Stimulated activated CD4-positive, alpha-beta T cell treated with anti-CD3 and anti-CD28 coated beads, Interleukin-4, amount 100 ng/mL, for 24 hours (primary cell): ENCODE measurements at places on chromosomes 13 and 19.

DNA sequence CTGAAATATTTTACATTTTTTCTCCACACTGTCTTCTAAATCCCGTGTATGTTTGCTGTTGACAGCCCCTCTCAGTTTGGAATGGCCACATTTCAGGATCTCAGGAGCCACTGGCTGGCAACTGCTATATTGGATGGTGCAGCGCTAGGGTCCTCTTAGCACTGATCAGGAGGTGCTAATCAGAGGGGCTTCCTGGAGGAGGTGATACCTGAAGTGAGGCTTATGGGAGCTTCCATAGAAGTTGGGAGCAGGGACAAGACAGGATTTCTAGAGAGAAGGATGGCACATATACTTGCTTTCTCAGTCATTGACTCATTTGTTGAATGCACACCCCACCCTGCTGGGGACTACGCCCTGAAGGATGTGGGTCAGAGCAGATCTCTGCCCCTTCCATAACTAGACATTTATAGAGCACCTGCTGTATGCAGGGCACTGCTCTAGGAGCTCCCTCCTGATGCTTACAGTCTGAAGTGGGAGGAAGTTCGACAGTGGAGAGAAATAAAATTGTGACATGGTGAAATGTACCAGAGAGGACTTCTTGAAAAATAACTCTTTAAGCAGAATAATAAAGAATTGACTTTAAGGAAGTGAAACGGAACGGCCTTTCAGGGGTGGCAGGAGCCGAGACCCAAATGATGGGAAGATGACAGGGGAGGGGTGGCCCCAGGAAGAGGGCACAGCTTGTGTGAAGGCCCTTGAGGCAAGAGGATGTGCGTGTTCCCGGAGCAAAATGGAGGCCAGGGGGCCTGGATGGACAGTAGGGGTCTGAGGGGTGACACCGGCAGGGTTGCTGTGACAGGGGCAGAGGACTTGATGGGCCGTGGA is 13.1 kb downstream of the AP2A1 start:
- no peak for DNase-seq

GRCh38 chr19:15680478-15681322 is 7.8 kb downstream of the CYP4F12 start:
- no peak for DNase-seq

DNA sequence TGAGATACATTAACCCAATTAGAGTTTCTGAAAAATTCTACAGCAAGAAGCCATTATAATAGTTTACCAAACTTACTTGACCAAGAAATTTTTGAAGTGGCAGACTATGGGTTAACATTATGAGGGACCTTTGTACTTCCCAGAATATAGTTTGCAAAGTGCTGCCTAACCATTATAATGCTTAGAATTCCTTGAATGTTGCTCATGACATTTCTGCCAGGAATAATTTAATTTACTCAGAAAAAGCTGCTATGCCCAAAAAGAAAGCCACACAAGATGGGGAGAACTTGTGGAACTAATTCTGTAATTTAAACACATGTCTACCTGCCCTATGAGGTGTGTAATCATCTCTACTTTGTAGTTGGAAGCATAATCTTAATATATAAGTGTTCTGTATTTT is 58.1 kb upstream of the MYCBP2 start:
- no peak for DNase-seq

DNA sequence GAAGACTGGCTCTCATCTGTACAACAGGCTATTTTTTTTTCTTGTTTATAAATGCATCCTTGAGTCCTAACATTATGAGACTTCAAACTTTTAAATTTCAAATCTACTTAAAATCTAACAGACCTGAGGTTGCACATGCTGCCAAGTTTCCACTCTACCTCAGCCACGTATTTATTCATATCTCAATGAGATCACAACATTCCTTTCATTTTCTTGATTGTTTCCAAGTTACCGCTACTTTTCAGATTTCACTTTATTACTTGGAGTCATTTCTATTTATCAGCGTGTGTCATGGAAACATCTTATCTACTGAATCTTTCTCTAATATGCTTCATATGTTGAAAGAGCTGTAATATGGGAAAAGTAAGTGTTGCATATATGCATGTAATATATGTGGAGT is 1257.5 kb upstream of the ATXN8OS start:
- DNase-seq, result no peak

DNA sequence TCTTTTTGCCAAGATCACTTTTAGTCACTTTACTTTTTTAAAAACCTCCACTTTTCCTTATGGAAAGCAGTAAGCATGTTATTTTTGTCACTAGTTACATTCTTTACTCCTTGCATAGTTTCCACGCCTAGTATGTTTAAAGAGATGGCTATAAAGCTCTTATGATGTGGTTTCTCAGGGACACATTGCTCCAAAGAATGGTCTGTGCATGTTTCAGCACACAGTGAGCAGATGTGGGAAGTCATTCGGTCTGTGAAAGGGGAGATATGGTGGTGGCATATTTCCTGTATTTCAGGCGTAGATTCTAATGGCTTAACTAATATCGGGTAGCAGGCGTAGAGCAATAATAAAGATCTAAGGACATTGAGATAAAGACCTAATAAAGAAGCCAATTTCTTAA is 180.7 kb downstream of the SLITRK6 start:
- DNase-seq, result no peak

DNA sequence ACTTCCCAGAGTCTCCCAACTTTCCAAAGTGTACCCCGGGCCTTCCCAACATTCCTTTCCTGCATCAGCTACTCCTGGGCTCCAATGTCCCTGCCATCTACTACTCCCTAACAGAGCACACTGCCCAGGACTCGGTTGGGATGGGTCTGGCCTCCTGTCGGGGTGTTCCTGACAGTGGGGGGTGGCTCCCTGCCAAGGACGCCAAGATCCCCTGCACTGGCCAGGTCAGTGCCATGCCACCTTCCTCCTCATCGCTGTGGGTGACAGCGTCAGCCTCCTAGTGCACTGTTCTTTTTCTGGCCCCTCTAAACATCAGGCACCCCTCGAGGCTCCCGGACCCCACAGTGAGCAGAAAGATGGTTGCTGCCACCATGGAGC is 13.8 kb downstream of the EPS15L1 start:
- DNase-seq, result no peak

- no peak for DNase-seq
These were observed 6.7 kb upstream of the TMPRSS9 start for GRCh38 chr19:2353159-2353886.

DNA sequence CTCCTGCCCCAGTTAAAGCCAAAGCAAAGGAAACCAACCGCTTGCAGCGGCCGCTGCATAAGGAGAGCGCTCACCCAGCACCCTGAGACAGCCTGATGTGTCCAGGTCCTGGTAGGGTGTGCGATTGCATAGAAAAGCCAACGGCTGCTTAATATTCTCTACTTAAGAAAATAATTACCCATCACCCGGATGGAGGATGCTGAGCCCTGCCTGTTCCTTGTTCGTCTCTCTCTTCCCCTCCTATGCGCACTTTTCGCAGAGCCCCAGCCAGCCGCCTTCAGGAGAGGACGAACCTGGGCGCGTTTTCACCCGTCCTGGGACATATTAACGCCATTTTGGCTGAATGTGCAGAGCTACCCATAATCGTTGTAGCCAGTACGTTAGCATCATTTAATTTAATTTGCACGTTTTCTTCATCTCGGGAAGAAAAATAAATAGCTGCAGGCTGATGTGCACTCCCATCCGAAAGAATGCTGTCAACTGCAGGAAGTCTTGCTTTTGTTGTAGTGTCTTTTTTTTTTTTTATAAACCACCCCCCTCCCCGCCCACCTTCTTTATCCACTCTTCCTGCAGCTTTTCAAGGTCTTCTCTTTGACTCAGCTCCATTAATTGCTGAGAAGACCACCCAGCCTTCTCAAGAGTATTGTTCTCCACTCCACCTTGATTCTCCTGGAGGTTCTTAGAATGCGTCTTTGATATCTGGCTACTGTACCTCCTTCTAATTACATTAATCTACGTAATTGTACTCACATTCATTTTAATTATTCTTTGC is 214.5 kb downstream of the TEX29 start:
- DNase-seq, result no peak

- DNase-seq, result no peak
These were observed 38.2 kb downstream of the PDS5B start for GRCh38 chr13:32624441-32624840.

- no peak for DNase-seq
These were observed 186.2 kb downstream of the URI1 start for GRCh38 chr19:30128211-30128610.

GRCh38 chr19:13102666-13103580 is at the start of gene LYL1:
LYL1 (minus strand) TSS chr19:13102858; CDS start chr19:13101171, 1,687 bp downstream.
- DNase-seq, result no peak

DNA sequence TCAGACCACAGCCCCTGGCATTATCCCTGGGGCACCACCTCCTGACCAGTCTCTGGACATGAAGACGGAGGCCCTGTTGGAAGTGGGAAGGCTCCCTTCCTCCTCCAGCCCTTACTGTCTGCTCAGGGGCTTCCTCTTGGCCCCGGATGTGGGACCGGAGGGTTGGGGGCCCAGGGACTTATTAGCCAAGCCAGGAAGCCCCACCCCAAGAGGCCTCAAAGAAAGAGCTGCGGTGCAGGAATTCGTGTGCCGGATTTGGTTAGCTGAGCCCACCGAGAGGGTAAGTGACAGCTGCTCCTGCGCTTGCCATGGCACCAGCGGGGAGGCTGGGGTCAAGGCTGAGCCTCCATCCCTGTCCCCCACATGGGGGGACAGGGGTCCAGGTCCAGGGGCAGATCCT is at the start of gene RETN:
Gene RETN (plus strand): TSS at position 208 of the 400 bp plus-strand sequence. CDS start 278 bp downstream, outside the sequence.
- no peak for DNase-seq

DNA sequence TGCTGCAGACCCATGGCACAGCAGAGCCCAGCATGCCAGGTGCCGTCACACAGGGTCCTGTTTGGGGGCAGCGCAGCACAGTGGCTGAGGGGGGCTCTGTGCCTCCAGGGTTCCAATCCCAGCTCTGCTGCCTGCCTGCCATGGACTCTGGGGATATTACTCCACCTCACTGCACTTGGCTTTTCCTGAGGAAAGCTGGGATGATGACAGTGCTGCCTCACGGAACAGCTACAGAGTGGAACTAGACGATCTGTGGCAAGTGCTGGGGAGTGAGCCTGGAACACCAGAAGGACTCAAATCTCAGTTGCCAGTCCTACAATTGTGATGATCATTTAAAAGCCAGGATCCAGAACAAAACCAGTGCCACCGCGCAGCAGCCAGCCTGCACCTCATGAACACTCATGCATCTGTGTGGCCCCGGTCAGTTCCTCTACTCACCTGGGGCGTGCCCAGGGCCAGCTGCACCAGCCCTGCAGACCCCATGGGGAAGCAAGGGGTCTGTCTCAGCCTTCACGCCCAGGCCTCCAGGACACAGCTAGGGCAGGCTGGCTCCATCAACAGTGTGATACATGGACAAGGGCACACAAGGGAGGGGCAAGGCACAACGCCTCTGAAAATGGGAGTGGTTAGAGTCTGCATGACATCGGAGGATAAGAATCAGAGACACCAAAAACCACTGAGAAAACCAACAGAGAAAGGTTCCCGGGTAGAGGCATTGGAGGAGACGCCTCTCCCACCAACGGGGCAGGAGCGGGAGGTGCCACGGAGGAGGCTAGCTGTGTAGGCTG is 55.2 kb downstream of the ATP7B start:
- DNase-seq, result no peak

- DNase-seq, result no peak
These were observed 51.0 kb downstream of the DIAPH3 start for GRCh38 chr13:60112771-60113170.

DNA sequence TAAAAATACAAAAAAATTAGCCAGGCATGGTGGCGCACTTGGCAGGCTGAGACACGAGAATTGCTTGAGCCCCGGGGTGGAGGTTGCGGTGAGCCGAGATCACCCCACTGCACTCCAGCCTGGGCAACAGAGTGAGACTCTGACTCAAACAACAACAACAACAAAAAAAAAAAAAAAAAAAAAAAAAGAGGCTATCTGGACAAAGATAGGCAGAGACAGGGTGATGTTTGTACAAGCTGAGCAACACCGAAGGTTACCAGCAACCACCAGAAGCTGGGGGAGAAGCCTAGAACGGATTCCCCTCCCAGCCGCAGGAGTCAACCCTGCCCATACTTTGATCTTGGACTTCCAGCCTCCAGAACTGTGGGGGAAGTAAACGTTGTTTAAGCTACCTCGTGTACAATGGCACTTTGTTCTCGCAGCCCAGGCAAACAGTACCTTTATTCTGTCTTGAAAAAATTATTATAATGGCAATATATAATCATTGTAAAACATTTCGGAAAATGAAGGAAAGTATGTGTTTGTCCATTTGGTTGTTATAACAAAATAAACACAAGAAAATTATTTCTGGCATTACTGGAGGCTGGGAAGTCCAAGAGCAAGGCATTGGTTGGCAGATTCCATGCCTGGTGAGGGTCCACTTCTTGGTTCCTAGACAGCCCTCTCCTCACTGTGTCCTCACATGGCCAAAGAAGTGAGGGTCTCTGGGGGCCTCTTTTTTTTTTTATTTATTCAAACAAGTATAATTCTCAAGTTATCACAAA is 39.8 kb upstream of the LATS2 start:
- DNase-seq, result no peak

GRCh38 chr19:18966307-18966706 is 25.3 kb upstream of the HOMER3 start:
- no peak for DNase-seq

DNA sequence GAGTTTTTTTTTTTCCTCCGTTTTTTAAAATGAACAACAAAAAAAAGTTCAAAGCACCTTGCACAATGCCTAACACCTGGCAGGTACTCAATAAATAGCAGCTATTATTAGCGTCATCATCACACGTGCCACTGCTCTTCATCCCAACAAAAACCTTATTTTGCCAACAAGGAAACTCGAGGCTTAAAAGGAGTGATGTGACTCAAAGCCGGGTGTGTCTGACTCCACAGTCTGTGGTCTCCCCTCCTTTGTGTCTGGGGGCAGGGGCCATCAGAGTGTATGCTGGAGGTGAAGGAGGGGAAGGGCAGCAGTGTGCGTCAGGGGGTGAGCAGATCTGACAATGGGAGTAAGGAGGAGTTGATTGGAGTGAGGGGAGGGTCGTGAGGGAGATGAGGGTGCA is 34.1 kb upstream of the POU2F2 start:
- no peak for DNase-seq

- DNase-seq, result no peak
These were observed 15.2 kb downstream of the KLF5 start for GRCh38 chr13:73074014-73074413.

- DNase-seq, result no peak
These were observed 43.8 kb upstream of the DCUN1D2 start for GRCh38 chr13:113534236-113534860.

DNA sequence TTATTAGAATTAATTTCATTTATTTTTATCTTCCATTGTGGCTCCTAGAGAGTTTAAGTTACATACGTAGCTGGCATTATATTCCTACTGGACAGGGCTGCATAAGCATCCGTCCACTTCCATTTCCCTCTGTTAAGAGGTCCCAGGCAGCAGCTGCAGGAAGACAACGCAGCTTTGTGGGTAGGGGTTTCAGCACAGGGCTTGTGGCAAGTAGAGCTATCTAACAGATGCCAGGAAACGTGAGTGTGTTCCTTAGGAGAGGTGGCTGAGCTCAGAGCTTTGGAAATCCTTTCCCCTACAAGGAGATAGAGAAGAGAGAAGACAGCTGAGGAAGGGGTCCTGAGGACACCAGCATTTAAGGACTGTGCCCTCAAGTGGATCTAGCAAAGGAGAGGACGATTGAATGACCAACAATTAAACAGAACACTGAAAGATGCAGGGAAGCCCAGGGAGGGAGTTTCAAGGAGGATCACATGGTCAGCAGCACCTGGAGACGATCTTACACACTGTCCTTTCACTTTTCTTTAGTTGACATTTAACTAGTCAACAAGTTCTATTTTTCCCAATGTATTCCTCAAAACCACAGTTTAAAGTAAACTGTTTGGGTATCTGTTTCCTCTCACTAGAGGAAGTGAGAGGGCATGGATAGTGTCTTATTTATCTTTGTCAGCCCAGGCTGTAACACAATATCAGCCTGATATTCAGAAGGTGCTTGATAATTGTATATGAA is 2.3 kb upstream of the N4BP2L1 start:
- DNase-seq, result no peak
